ENCODE measurements at places on chromosomes 12 and 14.

- DNase-seq: no peak
Observed at GRCh38 chr14:77311217-77311616, 9.5 kb downstream of the POMT2 start.

DNA sequence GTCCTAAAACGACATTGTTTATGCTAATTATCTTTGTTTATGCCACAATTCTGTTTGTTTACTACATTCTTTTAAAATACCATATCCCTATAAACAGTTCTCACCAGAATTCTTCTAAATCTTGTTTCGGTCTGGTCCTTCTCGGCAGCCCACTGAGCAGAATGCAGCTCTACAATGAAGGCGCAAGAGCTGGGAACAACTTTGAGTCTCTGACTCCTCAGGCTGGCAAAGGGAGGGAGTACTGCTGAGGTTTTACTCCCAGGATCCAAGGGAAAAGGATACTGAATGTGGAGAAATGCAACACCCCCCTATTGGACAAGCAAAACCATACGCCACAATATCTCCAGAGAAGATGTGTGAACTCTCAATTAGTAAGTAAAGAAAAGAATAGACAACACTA, 5.4 kb downstream of the SOX5 start:
- no peak for DNase-seq

- DNase-seq: no peak
Observed at GRCh38 chr12:14256121-14256520, 109.4 kb upstream of the ATF7IP start.

GRCh38 chr14:103848175-103849077, 1.1 kb upstream of the PPP1R13B start:
- DNase-seq: peak; percentile 49

GRCh38 chr12:106907411-106907810, 48.3 kb upstream of the TMEM263 start:
- peak; percentile 33 for DNase-seq

GRCh38 chr12:52010152-52010622, 3.4 kb downstream of the TAMALIN start:
- no peak for DNase-seq

- no peak for DNase-seq
Observed at GRCh38 chr12:61536525-61536924, 723.7 kb upstream of the USP15 start.

DNA sequence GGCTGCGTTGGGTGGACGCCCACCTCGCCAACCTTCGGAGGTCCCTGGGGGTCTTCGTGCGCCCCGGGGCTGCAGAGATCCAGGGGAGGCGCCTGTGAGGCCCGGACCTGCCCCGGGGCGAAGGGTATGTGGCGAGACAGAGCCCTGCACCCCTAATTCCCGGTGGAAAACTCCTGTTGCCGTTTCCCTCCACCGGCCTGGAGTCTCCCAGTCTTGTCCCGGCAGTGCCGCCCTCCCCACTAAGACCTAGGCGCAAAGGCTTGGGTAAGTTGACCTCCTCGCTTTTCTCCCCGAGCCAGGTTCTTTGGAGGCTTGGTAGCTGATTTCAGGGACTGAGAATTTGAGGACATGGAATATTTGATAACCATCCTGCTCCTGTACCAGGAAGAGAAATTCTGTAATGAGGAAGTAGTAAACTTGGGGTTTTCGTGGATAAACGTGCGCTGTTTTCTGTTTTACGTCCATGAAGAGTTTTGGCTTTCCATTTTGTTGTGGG, 530 bp downstream of the APAF1 start:
- peak; percentile 8 for DNase-seq

- DNase-seq: no peak
Observed at GRCh38 chr12:124098101-124098757, 125.2 kb downstream of the ZNF664 start.

GRCh38 chr12:4899364-4899763, 10.3 kb upstream of the KCNA1 start:
- DNase-seq: no peak

DNA sequence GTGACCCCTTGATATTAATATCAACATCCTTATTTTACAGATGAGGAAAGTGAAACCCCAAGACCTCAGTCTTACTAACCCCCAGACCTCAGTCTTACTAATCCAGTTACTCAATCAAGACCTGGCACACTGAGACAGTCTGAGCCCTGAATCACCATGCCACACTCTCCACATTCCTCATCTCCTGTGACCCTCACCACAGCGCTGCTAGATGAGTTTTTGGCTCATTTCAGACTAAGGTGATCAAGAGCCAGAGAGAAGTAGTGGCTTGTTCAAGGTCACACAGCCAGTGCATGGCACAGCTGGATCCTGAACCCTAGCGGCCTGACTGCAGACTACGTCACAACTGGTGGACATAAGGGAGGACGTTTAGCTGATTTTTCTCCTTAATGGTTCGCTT, 579.2 kb downstream of the BCL11B start:
- DNase-seq: no peak
